Ecto neural progenitor cell (in vitro differentiated cells): ENCODE measurements at places on chromosomes 11 and 22.

DNA sequence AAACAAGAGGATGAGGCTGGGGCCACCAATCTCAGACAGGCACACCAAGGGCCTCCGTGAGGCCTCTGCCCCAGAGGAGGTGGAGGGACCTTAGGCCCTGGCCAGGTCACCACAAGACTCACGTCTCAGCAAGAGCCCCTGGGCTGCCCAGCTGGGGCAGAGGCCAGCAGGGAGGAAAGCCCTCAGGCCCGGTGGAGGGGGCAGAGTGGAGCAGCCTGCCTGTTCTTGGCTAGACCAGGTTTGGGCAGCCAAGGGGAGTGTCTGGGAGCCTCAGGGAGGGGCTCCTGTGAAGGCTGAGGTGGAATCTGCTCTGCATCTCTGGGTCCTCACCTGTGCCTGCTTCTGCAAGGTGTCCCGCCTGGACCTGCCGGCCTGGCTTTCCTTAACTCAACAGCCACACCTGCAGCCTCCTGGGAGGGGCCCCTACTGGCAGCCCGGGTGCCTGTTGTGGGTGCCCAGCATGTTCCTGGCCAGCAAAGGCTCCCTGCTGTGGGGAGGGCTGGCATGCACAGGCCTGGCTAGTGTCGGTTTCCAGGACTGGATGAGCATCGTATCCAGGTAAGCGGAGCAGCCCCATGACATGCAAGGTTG lies 11.9 kb downstream of the TTLL12 start:
- no peak for DNase-seq

- no peak for DNase-seq
These were observed 12.9 kb downstream of the CD59 start for GRCh38 chr11:33723238-33723881.

GRCh38 chr11:73308003-73308960 lies at the start of gene ARHGEF17:
TSS of gene ARHGEF17 (plus strand) at chr11:73308276. CDS start at chr11:73308639, 363 bp downstream.
- DNase-seq: peak; percentile 93

DNA sequence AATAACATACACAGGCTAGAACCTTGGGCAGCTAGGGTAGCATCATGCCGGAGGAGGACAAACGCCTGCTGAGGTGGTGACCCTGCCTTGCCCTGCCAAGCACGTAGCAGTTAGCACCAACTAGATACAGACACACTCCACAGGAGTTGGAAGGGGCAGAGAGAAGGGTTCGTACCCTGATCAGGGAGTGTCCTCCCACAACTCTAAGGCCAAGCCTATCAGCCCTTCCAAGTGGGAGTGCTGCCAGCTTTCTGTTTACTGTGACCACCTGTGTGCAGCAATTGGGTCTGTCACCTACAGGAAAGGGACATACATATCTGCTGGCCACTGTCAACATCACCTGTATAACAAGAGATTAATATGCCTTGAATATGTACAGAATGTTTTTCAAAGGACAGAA lies 1.9 kb upstream of the THAP7 start:
- no peak for DNase-seq

DNA sequence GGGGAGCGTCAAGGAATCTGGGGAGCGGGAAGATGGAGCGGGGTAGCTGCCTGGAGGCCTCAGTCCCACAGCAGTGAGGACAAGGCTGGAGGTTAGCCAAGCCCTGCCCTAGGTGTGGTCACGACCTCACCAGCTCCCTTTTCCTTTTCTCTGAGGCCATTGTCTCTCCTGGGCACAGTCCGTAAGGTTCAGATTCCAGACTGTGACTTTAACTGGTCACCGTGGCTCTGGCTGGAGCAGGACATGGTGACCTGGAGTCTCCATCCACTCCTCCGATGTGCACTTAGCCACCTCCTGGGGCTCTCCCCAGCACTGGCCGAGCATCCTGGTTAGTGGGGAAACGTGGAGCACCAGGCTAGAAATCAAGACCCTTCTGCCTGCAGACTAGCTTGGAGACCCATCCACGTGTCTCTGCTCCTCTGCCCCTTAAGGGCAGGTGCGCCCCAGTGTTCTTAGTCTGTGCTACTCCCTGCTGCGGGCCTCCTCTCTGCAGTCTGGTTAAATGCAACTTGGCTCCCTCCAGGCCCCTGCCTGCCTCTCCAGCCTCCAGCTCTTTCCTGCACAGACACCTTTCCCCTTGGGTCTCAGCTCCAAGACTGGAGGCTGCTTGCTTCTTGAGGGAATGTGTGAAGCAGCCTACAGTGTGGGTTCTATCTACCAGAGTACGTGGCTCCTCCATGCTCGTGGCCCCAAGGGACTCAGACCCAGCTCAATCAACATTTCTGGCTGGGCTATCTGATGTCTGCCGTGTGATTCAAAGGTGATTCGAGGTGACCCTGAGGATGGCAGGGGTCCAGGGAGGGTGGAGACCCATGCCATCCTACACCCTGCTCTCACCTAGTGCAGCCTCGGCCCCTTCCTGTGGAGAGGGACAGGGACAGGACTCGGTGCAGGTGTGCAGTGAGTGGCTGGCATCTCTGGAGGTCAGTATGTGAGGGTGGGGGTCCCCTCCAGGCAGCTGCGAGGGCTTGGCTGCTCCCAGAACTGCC lies 5.2 kb downstream of the SLC25A1 start:
- DNase-seq: no peak

DNA sequence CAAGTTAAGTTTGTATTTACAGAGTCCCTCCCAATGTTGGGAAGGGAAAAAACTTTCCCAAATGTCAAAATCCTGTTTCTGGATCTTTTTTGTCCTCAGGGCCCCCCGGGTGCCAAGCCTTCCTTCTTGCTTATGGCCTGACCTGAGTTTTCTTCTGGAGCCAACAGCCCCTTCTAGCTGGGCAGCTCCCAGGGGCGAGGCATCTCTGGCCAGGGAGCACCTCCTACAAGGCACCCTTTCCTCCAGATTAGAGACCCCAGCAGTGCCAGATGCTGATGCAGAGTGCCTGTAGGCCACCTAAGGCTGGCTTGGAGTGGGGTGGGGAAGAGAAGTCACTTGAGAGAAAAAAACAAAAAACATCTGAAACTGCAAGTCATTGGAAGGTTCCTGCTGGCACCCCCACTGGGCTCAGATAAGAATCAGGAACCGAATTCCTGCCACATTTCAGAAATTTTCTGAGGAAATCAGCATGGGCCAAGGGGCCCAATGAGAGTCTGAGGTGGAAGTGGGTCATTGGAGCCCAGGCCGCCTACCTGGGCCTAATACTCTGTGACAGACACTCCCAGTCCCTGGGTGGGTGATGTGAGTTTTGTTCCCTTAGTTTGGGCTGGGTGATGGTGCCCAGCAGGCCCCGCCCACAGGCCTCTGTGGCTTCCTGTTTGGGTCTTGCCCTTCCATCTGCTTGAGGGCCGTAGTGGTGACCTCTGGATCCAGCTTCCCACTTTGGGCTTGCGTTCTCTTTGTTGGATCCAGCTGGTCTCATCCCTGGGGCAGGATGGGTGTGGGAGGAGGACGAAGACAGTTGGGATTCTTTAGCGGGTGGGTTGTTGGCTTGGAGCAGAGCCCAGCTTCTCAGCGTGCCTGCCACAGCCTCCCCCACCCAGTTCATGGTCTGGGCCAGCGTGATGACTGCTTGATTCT lies 40.6 kb downstream of the PARVA start:
- no peak for DNase-seq

- no peak for DNase-seq
These were observed 43.3 kb downstream of the PARVA start for GRCh38 chr11:12420706-12421105.

DNA sequence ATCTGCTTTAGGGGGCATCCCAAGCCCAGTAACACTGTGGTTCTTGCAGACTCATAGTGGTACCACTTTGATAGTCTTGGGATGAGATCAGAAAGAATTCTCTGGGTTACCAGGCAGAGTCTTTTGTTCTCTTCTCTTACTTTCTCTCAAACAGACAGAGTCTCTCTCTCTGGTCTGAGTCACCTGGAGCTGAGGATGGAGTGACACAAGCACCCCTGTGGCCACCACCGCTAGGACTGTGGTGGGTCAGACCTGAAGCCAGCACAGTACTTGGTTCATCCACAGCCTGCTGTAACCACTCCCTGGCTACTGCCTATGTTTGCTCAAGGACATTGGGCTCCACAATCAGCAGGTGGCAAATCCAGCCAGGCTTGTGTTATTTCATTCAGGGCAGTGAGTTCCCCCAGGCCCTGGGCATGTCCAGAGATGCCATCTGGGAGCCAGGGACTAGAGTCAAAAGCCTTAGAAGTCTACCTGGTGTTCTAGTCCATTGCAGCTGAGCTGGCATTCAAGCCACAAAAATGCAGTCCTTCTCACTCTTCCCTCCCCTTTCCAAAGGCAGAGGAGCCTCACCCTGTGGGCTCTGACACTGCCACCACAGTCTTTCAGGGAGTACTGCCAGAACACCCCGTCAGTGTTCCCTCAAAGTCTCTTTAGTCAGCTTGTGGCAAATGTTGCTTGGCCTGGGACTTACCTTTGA lies 29.9 kb downstream of the ENDOD1 start:
- DNase-seq: no peak

DNA sequence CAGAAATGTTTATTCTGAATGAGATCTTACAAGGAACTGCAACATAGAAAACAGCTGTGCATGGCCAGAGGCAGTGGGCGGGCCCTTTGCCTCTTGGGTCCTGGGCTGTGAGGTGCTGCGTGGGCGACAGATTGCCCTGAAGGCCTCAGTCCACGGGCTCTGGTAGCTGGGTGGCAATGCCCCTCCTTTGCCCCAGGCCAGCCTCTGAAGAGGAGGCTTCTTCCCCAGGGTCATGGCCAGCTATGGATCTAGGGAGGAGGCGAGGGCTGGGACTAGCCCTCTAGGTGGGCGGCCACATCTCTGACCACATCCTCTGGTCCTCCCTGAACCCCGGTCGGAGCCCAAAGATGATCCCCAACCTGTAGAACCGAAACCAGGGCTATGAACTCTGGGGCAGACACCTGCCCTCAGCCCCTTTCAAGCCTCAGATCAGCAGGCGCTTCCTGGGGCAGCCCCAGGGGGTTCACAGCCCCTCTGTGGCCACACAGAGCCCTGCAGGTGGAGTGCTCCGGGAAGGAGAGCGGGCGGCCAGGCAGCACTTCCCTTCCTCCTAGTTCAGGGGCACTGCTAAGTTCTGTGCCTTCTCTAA lies 6.6 kb upstream of the CDC42BPG start:
- no peak for DNase-seq

DNA sequence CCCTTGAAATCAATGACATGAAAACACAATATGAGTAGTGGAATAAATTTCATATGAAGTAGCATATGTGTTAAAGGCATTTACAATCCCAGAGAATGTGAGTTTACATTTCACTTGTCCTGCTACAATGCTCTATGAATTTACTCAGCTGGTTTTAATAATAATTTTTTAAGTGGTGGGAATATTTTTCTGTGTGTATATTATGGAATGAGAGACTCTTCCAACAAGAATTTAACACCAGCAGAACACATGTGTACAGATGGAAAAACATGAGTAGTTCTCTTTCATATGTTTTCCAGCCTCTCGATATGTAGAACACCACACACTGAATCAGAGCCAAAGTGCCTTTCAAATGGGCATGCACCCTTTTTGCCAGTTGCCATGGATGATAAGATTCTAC lies 170.4 kb downstream of the MAML2 start:
- no peak for DNase-seq

DNA sequence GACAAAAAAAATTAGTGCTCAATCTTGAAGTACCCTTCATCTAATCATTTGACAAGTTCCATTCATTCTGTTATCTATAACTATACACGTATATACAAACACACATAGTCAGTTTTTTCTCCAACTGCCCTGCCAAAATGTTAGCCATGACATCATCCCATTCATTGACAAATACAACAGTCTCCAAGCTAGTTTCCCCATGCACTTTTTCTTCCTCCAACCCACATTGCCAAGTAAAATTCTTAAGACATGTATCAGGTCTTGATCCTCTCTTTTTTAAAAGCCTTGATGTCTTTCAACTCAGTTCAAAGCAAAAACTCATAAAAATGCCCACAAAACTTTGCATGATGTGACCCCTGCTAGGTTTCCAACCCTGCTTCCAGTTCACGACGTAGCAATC lies 58.1 kb downstream of the DDI1 start:
- DNase-seq: no peak

GRCh38 chr11:119865661-119866156 lies 136.7 kb upstream of the NECTIN1 start:
- no peak for DNase-seq

DNA sequence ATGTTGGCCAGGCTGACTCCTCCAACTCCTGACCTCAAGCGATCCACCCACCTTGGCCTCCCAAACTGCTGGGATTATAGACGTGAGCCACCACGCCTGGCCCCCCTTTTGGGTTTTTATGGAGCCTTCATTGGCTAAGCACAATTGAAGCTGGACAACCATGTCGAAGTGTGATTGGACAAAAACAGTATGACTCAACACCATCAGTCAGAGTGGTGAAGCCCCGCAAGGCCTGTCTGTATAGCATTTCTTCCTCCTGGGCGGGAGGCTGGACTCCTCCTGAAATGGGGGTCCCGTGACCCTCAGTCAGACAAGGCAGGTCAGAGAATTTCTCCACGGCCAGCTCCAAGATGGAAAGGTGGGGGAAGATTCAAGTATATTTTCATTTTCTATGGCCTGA lies 3.1 kb upstream of the PARVB start:
- DNase-seq: no peak
